ENCODE measurements at places on chromosomes 1 and 21.

DNA sequence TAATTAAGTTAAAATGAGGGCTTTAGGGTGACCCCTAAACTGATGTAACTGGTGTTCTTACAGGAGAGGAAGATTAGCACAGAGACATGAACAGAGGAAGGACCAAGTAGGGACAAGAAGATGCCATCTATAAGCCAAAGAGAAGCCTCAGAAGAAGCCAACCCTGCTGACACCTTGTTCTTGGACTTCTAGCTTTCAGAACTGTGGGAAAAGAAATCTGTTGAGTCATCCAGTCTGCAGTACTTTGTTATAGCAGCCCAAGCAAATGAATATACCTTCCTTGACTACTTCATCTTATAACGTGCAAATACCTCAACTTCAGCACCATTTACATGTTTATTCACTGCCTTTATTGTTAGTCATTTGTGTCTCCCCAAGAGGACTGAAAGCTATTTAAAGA, 3.4 kb downstream of the ZBTB21 start:
- DNase-seq = no peak

DNA sequence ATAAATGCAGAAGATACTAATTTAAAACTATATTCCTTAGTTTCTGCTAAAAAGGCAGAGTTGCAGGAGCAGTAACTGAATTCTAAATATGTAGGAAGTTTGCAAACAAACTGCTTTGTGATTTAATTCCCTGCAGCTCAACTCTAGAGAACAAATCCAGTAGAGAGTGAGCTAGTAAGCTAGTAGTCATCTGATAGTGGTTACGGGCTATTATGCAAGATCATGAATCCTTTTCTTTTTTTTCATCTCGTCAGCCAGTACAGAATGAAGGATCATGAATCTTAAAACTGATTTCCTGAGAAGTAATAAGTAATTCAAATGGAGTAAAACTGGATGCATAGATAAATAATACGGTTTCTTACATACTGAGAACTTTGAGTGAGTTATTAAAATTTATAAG, 3.3 kb downstream of the DPH5 start:
- no peak for DNase-seq

DNA sequence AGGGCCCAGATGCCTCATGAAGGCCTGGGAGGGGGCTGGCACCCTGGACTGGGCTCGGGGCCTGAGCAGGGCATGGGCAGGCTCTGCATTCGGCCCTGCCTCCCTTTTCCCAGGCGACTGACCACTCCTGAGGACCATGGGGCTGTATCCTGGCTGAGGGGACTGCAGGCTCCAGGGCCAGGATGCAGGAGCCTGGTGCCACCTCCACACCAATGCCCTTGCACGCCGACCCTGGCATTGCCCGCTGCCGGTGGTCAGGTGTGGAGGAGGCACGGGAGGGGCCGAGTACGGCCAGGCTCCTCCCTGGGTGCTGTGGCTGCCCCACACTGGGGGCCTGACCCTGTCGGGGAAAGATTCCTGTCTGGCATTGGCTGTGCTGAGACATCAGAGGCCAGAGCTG, 128.9 kb downstream of the SIK1 start:
- DNase-seq = no peak

- DNase-seq = no peak
Observed at GRCh38 chr1:53345996-53346813, 18.3 kb upstream of the LRP8 start.

GRCh38 chr21:42298237-42298636, 17.0 kb downstream of the TFF3 start:
- no peak for DNase-seq

GRCh38 chr1:152520561-152521090, 6.3 kb downstream of the CRCT1 start:
- no peak for DNase-seq

GRCh38 chr1:21614419-21615115, 54.6 kb downstream of the RAP1GAP start:
- DNase-seq = no peak
